ENCODE measurements at places on chromosomes 5 and 9. TPM values are rescaled to one million over a fixed set of nuclear protein-coding genes. Genes with fewer than 3 reads are reported as not detected.

The CLIC3 gene
- total RNA-seq: 5.2 TPM

The EPB41L4A gene
- total RNA-seq: 2.3 TPM

The PRKACG gene
- total RNA-seq: not detected

The MAMDC2 gene
- total RNA-seq: 0.20 TPM

The MAMDC4 gene
- total RNA-seq: 3.4 TPM

The PCDHGA10 gene
- not detected for total RNA-seq

The LRRC70 gene
- 0.12 TPM for total RNA-seq

The FBXO10 gene
- total RNA-seq: 6.6 TPM

The DBH gene
- total RNA-seq: not detected

The RFESD gene
- 2.0 TPM for total RNA-seq

The CFAP77 gene
- 0.19 TPM for total RNA-seq

The FAM221B gene
- total RNA-seq: not detected

The ANXA6 gene
- total RNA-seq: 43.1 TPM

The PSAT1 gene
- 140 TPM for total RNA-seq

The CARD6 gene
- 3.1 TPM for total RNA-seq

The F2R gene
- total RNA-seq: 53.5 TPM

The INSL4 gene
- total RNA-seq: 15.8 TPM

The SPINK13 gene
- 0.27 TPM for total RNA-seq

The ATP6V0E1 gene
- total RNA-seq: 425 TPM

The BTNL8 gene
- not detected for total RNA-seq

The TNPO1 gene
- total RNA-seq: 117 TPM

The OLFML2A gene
- 28.2 TPM for total RNA-seq

The ZDHHC11 gene
- 12.6 TPM for total RNA-seq

The TAS2R1 gene
- total RNA-seq: not detected

The CTXN3 gene
- not detected for total RNA-seq

The EIF4EBP3 gene
- 2.3 TPM for total RNA-seq

The FANCG gene
- total RNA-seq: 54.5 TPM

All from A549 treated with Mapracorat at 1 μM for 4 hours (cell line).